ENCODE measurements at places on chromosomes 16 and 17.

DNA sequence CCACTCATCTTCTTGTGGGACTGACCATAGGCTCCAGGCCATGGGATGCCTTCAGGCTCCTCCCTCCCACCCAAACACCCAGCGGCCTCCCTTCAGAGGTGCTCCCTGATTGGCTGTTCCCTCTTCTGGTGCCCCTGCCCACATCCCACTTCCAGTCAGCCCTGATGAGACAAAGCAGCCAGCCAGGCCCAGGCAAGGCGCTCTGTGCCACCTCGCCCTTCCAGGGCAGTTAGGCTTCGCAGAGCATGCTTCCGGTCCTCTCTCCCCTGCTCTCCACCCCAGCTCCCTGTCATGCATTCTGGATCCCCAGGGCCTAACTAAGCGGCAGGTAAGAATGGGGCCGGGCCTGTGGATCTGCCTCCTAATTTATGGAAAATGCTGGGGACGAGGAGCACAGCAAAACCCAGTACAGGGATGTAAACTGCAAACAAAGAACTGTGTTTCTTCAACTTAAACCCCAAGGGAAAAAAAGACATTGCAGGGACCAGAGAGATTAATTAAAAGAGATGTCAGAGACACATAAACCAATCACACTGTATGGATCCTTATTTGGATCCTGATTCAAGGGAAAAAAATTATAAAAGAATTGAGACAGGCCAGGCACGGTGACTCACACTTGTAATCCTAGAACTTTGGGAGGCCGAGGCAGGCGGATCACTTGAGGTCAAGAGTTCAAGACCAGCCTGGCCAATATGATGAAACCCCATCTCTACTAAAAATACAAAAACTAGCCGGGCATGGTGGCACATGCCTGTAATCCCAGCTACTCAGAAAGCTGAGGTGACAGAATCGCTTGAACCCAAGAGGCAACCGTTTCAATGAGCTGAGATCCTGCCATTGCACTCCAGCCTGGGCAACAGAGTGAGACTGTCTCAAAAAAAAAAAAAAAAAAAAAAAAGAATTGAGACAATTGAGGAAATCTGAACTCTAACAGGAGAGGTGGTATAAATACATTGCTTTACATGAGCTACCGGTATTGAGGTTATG is 26.0 kb downstream of the ZDHHC7 start:
- DNase-seq, result no peak

- no peak for DNase-seq
Observed at GRCh38 chr16:55622272-55622671, 33.5 kb upstream of the SLC6A2 start.

GRCh38 chr17:58303971-58304749 is 23.4 kb upstream of the MPO start:
- peak; percentile 53 for DNase-seq

DNA sequence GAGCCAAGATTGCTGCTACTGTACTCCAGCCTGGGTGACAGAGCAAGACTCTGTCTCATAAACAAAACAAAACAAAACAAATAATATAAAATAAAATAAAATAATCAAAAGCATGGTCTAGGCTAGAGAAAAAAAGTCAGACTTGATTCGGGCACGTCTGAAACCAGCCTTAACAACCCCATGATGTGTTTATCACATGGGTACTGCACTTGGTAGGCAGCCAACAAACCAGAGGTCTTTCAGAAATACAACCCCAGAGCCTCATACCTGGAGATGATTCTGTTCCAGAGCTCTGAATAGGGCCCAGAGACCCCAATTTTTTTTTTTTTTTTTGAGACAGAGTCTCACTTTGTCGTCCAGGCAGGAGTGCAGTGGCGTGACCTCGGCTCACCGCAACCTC is 9.6 kb upstream of the HAPSTR1 start:
- no peak for DNase-seq

DNA sequence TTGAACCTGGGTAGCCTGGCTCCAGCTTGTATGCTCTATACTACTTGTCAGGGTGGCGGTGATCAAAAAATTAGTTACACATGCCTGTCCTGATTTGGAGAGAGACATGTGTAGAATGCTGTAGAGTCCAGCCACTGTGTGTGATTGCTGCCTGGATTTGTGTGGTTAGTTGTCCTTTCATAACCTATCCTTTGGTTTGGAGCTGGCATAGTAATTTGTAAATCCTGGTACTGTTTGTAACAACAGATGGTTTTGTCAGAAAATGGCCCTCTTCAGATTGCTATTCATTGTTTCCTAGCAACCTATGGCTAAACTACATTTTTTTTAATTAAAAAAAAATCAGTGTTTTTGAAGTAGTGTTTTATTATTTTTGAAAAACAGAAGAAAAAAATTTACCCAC is 30.5 kb downstream of the ETV4 start:
- DNase-seq, result no peak

GRCh38 chr16:17340804-17341203 is 130.0 kb downstream of the XYLT1 start:
- no peak for DNase-seq

GRCh38 chr17:82734987-82735866 is at the start of gene FN3K:
TSS of gene FN3K (plus strand) at chr17:82735615. CDS start at chr17:82735637, 22 bp downstream.
- DNase-seq, result no peak

GRCh38 chr17:54754560-54754959 is 146.1 kb upstream of the TOM1L1 start:
- no peak for DNase-seq

GRCh38 chr17:2214929-2215615 is 88.5 kb downstream of the SMG6 start:
- DNase-seq, result no peak

DNA sequence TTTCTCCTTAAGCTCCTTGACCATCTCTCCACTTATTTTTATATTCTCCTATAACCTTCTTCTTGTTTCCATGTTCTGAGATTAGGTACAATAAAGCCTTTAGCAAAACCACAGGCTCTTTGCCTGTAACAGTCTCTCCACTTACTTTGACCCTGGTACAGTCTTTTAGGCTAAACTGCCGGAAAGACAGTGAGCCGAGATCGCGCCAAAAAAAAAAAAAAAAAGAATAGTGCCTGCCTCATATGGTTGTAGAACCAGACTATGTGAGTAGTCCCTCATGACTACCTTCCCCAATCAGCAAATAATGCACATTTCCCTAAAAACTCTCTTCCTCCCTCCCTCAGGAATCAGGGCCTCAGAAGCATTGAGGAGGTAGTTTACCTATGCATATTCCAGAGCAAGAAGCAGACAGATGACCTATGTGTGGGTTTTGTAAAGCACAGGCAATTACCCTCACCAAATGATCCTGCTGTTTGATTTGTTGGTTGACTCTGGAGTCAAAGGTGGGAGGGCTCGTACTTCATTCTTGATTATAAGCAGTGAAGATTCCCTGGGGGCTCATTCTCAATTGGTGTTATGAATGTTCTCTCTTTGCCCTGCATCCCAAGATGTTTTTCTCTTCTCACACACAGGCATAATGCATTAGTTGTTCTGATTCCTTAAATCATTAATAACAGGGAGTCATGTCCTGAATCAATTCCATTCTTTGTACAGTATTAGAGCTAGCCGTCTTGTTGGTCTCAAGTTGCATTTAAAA is 8.9 kb upstream of the NME1 start:
- no peak for DNase-seq

DNA sequence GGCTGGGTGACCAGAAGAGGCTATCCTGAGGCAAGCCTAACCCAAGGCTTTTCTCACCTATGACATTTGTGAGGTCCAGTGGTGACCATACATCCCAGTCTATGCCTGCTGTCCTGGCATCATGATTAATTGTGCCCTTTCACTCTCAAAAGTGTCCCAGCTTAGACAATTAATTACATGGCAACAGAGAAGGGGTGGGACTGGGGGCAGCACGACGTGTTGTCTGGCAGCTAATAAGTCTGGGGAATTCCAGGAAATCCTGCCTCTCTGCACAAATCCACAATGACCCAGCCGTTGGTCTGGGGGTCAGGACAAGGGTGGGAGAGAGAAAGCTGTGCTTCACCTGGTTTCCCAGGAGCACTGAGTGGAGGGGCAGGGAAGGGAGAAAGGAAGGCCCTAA is 14.0 kb upstream of the MTMR4 start:
- no peak for DNase-seq

DNA sequence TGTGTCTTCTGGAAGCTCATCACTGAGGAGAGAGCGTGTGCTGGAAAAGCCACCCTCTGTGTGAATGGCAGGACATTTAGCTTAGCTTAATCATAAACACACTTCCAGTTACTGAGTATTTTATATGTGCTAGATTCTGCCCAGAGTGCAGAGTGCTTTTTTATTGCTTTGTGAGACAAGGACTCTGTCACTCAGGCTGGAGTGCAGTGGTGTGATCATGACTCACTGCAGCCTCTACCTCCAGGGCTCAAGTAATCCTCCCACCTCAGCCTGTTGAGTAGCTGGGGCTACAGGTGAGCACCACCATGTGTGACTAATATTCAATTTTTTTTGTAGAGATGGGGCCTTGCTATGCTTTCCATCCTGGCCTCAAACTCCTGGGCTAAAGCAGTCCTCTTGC is 61.4 kb upstream of the IRX3 start:
- no peak for DNase-seq

- DNase-seq, result no peak
Observed at GRCh38 chr16:66318505-66318904, 48.0 kb upstream of the CDH5 start.

GRCh38 chr17:9235346-9235745 is 214.0 kb downstream of the NTN1 start:
- DNase-seq, result no peak
